Inflammatory macrophage treated with lipopolysaccharide for 1 hour (primary cell): ENCODE measurements at places on chromosomes 3 and 15.

GRCh38 chr3:125436921-125437320, 61.8 kb upstream of the ZNF148 start:
- DNase-seq = no peak

DNA sequence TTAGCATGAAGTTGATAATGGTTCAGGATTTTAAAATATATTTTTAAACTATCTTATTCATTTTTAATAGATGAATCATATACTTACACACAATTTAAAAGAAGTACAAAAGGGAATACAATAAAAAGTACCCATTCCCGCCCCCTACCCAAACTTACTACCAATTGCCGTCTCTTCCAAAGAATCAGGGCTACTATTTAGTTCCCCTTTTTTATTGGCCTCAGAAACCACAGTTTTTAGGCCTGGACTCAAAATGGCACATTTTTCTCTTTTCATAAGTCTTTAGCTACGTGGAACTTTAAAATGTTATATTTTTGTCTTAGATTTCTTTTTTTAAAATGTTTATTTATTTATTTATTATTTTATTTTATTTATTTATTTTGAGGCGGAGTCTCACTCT, 18.0 kb downstream of the LRRK1 start:
- no peak for DNase-seq

- no peak for DNase-seq
These were observed 42.9 kb downstream of the RLBP1 start for GRCh38 chr15:89178307-89178977.

DNA sequence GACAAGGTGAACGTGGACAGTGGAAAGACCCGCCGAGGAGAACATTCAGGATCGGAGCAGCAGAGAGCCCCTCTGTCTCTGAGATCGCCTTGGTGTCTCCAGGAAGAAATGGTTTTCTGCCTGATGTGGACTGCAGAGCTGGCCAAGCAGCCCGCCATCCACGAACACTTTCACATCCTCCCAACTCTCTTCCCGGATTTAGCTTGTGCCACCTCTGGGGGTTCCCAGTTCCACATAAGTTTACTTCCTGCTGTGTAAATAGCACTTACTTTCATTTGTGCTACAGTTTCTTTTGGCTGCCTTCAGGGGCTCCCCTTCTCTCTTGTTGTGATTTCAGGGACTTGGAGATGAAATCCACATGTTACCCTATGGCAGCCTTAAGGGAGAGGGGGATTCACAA, 48.4 kb downstream of the SEMA5B start:
- DNase-seq = peak; percentile 34

DNA sequence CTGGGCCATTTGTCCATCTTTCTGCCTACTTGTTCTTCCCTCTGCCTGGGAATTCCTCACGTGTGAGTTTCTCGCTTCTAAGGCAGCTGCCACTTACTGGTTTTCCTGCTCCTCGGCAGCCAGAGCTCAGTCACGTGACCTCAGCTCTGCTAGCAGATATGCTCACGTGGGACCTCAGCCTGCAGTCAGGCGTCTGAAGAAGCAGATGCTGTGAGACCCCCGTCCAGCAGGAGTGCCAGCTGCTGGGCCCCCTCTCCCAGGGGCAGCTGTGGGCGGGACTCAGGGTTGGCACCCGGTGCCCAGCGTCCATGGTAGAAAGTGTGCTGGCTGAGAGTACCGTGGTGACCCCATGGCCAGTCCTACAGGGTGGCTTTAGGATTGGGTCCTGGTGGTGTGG, 161.3 kb upstream of the TLE3 start:
- no peak for DNase-seq

DNA sequence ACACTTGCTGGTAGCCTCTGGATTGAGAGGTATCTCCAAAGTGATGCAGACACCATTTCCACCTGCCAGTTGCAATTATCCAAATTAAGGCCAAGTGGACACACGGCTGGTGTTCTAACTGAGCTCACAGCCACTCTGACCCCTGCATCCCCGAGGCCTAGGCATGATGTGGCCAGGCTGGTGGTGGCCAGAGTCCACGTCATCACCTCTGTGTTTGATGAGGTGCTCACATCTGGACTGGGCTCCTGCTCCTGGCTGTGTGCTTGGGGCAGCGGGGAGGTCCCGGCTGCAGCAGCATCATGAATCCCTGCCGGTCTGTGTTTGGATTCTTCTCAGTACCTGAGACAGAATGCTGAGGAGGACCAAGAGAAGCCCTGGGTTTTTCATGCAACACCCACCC, 4.9 kb downstream of the OXTR start:
- no peak for DNase-seq

GRCh38 chr15:78454992-78455391, 17.0 kb downstream of the IREB2 start:
- peak; percentile 79 for DNase-seq

GRCh38 chr3:117660941-117661817, 951.6 kb downstream of the TUSC7 start:
- no peak for DNase-seq

GRCh38 chr3:97658668-97659285, 105.8 kb upstream of the ARL6 start:
- DNase-seq = peak; percentile 4

- DNase-seq = no peak
These were observed 23.4 kb upstream of the SEC13 start for GRCh38 chr3:10344147-10344943.

DNA sequence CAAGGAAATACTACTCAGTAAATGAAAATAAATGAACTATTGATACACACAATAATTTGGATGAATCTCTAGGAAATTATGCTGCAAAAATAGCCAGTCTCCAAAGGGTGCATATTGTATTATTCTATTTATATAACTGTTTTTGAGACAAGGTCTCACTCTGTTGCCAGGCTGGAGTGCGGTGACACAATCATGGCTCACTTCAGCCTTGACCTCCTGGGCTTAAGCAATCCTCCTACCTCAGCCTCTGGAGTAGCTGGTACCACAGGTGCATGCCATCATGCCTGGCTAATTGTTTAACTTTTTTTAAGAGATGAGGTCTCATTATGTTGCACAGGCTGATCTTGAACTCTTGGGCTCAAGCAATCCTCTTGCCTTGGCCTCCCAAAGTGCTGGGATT, 12.5 kb downstream of the KLHDC8B start:
- DNase-seq = no peak

GRCh38 chr15:39360452-39360851, 220.4 kb upstream of the THBS1 start:
- no peak for DNase-seq

DNA sequence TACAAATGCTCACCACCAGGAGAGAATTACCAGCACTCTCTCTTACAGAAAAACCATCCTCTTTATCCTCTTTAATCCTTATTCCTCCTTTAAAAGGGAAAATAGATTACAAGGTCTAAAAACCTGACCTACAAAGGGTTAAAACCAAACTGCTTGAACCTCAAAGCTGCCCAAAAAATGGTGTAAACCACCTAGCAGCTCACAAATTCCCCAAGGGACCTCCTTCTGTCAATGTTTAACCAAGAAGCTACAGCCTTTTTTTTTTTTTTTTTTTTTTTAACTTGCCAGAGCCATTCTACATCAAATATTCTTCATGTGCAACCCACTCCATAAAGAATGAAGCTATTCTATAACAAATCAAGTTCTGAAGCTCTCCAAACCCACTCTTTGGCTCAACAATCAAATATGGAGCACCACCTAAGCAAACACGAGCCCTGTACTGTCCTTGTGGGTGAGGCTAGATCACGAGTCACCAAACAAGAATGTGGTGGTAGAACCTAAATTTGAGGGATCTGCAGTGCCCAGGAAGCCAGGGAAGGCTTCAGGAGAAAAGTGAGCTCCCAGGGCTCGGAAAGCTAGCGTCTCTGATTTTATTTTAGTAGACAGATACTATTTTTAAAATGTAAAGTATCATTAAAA, 20.1 kb downstream of the OSBPL10 start:
- no peak for DNase-seq

- DNase-seq = no peak
These were observed 79.9 kb upstream of the ONECUT1 start for GRCh38 chr15:52870015-52870414.

GRCh38 chr3:15348246-15348645, 15.9 kb upstream of the SH3BP5 start:
- no peak for DNase-seq

GRCh38 chr3:43892061-43892460, 201.3 kb downstream of the ABHD5 start:
- DNase-seq = no peak

GRCh38 chr3:83093222-83093572, 1331.8 kb upstream of the GBE1 start:
- DNase-seq = no peak

DNA sequence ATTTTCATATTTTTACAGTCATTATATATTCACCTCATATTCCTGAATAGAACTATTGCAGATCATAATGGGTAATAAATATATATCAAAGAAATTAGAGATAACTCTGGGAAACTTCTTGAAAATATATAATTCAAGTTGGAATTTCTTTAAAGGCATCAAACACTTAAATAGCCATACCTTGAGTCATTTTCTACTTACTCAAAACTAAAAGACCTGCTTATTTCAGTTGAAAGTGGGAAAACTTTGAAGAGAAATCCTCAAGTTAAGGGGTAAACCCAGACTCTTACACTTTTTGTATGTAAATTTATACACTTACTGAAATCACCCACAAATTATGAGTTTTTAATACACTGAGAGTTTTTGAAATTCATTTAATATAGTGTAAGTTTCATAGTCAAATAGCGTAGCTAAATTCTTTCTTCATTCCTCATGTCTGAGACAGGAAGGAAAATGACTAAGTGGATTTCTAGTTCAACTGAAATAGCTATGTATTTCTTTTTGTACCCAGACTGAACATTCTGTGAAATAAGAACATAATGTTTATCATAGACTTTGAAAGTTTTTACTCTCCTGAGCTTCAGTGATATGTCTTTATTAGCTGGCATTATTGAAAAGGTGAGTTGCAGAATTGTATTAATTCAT, 4.6 kb upstream of the ALCAM start:
- peak; percentile 54 for DNase-seq

- DNase-seq = no peak
These were observed 62.0 kb downstream of the P3H2 start for GRCh38 chr3:190058521-190059241.

GRCh38 chr3:133413161-133414020, 13.5 kb downstream of the BFSP2 start:
- peak; percentile 16 for DNase-seq

GRCh38 chr3:122353215-122353614, 28.2 kb downstream of the CSTA start:
- DNase-seq = no peak
